ENCODE measurements at places on chromosomes 5 and 9.

GRCh38 chr5:125325488-125326149, 579.2 kb upstream of the ZNF608 start:
- DNase-seq, result no peak

- no peak for DNase-seq
Measured at GRCh38 chr5:42612750-42613366, 143.8 kb upstream of the CCDC152 start.

DNA sequence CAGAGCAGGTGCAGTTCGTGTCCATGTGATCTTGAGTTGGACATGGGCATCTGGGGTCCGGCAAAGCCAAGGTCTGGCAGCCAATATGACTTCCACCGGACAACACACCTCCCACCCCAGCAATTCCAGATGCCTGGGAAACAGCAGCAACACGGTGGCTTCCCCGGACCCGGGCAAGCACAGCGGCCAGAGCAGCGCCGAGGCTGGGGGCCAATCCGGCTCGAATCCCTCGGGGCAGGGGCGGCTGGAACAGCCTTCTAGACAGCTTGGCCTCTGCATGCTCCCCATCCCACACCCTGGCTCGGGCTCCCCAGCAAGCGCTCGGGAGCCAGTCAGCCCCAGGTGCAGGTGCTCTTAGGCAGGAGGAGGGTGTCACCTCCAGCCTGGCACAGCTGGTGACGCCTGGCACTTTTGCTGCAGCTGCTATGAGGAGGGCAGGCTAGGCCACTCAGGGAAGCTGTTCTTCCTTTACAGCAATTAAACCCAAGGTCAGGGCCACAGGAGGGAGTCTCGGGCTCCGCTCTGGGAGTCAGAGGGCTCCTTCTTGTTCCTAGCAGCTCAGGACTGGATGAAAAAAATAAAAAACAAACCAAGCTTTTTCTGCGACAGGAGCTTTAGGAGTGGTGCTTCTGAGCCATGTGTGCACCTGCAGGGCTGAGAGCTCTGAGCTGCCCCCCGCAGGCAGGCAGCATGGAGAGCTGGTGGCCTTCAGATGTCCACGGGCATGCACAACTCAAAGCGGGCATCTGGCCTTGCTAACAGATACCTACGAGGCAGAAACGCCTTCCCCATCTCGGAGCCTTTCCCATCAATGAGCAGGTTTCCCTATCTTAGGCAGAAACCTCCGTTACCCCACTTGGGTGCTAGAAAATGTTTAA, 28.2 kb downstream of the DBH start:
- DNase-seq, result no peak

DNA sequence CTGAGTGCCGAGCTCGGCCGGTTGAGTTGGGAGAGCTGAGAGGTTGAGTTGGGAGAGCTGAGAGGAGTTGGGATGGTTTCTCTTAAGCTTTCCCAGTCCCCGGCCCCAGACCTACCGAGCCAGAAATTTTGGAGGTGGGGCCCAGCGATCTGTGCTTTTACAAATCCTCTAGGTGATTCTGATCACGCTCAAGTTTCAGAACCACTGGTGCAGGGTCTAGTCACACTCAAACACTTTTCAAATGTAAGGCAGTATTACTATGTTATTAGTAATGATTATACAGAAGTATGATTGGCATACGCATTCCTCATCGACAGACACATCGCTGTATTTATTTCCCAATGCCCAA, 256 bp upstream of the CLINT1 start:
- no peak for DNase-seq

DNA sequence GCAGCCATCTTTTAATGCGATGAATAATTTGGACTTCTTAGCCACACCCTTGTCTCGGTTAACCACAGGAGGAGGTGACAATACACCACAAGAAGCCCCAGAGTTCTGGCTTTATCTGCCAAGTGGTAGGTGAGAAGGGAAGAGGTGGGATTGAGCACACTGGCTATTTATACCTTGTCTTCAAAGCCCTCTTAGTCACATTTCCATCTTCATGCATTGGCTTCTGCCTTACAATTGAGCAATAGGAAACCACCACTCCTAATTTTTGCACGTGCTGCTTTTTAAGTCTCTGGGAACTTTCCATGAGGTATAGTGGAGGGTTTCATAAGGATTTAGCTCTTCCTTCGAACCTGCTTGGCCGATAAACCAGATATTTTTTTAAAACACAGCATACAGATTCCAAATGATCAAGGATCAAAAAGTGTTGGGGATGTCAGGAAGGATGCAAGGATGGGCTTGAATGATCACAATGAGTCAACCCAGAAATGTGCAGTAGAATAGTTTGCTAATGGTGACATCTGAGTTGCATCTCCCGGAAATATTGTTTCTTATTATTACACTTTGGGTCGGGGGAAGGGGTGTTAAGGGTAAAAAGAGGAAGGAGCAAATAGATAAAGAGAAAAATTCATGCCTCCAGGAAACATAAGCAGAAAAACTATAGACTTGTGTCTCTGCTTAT, 25.5 kb downstream of the PLAC8L1 start:
- no peak for DNase-seq

GRCh38 chr9:133991214-133991921, 756 bp downstream of the VAV2 start:
- DNase-seq, result no peak

- no peak for DNase-seq
Measured at GRCh38 chr5:63794296-63794695, 167.9 kb downstream of the HTR1A start.

- DNase-seq, result no peak
Measured at GRCh38 chr5:76766746-76767145, 50.8 kb downstream of the F2R start.

DNA sequence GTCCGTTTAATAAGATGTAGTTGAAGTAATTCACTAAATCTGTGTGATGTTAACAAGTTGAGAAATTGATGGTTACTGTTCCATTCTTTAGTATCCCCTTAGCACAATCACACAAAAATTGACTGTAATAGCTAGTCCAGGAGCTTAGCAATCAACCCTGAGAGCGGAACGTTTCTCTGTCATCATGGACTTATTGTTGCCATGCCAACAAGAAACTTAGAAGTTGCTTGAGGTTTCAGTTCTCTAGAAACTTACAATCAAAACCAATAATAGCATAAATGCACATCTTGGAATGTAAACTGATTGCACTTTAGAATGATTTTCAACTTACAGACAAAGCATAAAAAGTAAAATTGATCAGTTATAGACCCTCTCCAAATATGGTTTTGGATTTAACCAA, 125.4 kb upstream of the ANKH start:
- DNase-seq, result no peak

- no peak for DNase-seq
Measured at GRCh38 chr9:106733828-106734380, 129.1 kb upstream of the ZNF462 start.

DNA sequence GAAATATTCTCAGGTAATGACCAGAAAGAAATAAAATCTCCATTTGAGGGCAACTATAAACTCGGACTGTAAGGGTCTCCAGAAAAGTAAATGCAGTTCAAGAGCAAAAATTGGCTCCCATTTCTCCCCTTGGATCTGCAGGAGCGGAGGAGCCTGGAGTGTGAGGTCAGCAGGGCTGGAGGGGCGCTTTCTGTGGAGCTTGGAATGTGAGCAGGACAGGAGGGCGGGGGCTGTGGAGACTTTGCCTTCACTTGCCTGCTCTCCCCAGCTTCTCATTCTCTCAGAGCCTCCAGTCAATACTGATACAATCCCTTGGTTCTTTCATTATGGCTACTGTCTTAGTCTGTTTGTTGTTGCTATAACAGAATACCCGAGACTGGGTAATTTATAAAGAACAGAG, 162.8 kb upstream of the ANKH start:
- no peak for DNase-seq

DNA sequence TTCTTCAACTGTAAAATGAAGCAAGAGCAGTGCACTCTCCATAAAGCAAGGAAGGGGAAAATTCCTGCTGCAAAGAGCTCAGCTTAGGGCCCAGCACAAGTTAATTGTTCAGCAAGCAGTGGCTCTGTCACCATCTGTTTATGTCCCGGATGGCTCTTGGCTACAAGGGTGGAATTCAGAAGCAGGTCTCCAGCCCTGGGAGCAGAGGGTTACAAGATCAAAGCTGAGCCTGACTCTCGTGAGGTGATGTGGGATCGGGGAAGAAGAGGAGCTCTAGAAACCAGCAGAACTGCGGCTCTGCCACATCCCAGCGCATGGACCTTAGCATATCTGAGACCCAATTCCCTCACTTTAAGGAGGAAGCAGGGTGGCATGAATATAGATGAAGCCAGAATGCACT, 25.2 kb upstream of the OLFM1 start:
- no peak for DNase-seq
